ENCODE measurements at places on chromosomes 2 and 18.

- H3K27me3 ChIP-seq = no peaks in the 10 kb centered on the region
- H3K4me1 ChIP-seq = no peaks in the 10 kb centered on the region
- H3K36me3 ChIP-seq = no peaks in the 10 kb centered on the region
- H3K4me3 ChIP-seq = no peak overlapping the region
- DNase-seq = no peak
Observed at GRCh38 chr2:18799397-18799796, 210.0 kb upstream of the NT5C1B start.

DNA sequence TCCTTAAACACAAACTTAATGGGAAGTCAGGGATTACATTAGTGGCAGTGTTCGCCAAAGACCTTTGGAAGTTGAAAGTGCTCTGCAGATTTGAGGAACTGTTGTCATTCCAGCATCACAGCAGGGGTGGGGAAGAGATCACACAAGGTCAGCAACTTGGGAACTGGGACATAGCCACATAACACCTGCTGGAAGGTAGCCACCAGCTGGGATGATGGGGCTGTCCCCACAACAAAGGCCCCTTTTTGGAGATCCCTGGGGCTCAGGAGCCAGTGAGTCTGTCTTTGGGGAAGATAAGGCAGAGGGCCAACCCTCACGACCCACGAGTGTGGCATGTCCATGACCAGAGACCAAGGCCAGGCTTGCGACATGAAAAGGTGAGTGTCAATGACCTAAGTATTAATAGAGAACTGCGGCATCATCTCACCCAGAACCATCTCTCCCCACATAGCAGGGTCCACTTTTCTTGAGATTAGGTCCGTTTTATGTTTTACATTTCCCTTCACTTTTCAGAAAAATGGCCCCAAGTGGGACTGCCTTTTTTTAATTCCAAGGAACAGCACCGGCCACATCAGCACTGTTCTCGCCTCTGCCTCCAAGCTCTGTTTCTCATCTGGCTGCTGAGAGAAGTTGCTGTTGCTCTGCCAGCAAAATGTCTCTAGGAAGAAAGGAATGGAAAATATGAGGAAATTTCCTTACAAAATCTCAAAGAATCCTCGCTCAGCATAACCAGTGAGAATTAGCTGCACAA lies 106.9 kb downstream of the GFPT1 start:
- no peak overlapping the region for H3K4me3 ChIP-seq
- no peaks in the 10 kb centered on the region for H3K36me3 ChIP-seq
- no peak for DNase-seq
- no peak overlapping the region for H3K27ac ChIP-seq

DNA sequence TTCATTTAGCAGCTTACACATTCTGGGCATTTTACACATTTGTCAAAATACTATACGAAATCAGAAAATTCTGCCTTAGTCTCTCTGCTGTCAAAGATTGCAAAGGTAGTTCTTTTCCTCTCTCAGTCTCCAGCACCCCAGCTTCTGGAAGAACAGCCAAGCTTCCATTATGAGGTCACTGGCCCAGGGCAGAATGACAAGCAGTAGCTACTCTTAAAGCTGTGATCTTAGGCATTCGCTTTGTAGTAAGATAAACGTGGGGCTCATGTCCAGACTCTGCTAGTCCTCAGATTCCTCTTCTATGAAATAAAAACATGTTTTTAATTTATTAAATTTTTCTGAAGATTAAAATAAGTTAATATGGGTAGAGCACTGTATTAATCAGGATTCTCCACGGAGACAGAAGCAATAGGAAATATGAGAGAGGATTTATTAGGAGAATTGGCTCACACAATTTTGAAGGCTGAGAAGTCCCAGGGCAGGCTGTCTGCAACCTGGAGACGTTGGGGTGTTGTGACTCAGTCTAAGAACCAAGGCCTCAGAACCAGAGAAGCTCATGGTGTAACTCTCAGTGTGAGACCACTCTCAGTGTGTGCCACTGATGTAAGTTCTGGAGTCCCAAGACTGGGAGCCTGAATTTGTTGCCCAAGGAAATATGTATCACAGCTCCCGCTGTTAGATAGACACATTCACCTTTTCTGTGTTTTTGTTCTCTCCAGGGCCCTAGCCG lies 201.2 kb downstream of the CMPK2 start:
- no peaks in the 10 kb centered on the region for H3K4me1 ChIP-seq
- DNase-seq = no peak
- no peak overlapping the region for H3K27ac ChIP-seq

GRCh38 chr18:67496469-67496868 lies 20.1 kb downstream of the DSEL start:
- no peak overlapping the region for H3K4me3 ChIP-seq
- no peak overlapping the region for H3K27ac ChIP-seq
- no peak for DNase-seq
- no peaks in the 10 kb centered on the region for H3K27me3 ChIP-seq

- H3K27me3 ChIP-seq = no peaks in the 10 kb centered on the region
- no peak for DNase-seq
- H3K36me3 ChIP-seq = no peaks in the 10 kb centered on the region
- H3K4me1 ChIP-seq = no peaks in the 10 kb centered on the region
- H3K4me3 ChIP-seq = no peak overlapping the region
Observed at GRCh38 chr18:51890762-51891161, 449.2 kb upstream of the DCC start.

DNA sequence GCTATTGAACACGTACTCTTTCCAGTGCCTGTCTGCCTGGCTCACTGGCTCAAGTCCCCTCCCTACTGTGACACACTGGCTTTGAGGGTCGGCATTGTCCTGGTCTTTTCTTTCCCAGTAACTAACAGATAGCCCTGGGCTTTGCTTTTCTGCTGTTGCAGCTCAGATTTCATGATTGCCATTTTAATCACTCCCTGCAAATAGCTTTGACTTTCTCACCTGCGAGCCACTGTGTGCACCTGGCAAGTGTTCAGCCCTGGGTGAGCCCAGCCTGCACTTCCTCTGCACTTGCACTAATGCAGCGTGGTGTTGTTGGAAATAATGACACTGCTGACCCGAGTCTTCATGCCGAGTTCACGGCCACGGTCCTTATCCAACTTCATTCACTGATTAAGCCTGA lies 52.9 kb downstream of the DCDC2C start:
- H3K4me1 ChIP-seq = peaks cover 3% of the 10 kb centered on the region
- no peak overlapping the region for H3K4me3 ChIP-seq
- no peak for DNase-seq
- H3K36me3 ChIP-seq = no peaks in the 10 kb centered on the region
- H3K27me3 ChIP-seq = no peaks in the 10 kb centered on the region

- no peak overlapping the region for H3K4me3 ChIP-seq
- H3K27ac ChIP-seq = no peak overlapping the region
- H3K27me3 ChIP-seq = no peaks in the 10 kb centered on the region
- H3K4me1 ChIP-seq = no peaks in the 10 kb centered on the region
- no peak for DNase-seq
- no peaks in the 10 kb centered on the region for H3K36me3 ChIP-seq
Observed at GRCh38 chr2:30871440-30871839, 64.2 kb upstream of the CAPN13 start.

Measured in fibroblast of lung (primary cell).